IPS-NIHi11 (cell line): ENCODE measurements at places on chromosomes 16 and 17.

DNA sequence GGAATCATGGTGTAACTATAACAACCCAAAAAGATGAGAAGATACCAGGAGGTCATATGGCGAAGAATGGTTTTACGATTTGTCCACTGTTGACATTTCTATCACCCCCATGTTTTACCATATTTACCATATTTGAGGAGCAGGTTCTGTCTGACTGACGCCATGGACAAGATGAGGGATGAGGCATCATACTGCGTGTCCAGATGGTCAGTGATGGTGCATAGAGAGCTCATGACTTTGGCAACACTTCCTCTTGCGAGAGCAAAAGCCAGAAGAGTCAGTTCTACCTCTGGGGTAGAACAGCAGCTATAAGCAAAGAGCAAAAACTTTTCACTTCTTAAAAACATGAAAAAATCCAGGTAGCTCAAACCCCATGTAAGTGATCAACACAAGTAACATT lies 38.3 kb downstream of the ZZEF1 start:
- DNase-seq, result no peak

DNA sequence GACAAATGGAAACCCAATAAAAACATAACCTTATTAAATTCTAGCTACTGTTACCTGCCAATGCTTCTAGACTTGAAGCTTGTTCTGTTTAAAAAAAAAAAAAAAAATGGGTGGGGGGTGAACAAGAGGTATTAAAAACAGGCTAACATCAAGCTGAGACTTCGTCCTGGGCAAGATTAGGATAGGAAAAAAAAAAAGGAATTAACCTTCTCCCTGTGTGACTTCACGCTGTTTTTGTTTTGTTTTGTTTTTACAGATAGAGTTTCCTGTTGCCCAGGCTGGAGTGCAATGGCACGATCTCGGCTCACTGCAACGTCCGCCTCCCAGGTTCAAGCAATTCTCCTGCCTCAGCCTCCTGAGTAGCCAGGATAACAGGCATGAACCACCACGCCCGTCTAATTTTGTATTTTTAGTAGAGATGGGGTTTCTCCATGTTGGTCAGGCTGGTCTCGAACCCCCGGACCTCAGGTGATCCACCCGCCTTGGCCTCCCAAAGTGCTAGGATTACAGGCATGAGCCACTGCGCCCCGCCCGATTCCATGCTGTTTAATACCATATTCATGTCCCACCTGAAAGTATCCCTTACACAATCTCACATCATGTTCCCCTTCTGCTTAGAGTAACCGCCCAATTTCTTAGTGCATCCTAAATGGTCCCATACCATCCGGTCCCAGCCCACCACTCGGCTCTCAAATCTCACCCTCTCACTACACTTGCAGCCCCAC lies 2.2 kb downstream of the USP31 start:
- DNase-seq, result no peak

DNA sequence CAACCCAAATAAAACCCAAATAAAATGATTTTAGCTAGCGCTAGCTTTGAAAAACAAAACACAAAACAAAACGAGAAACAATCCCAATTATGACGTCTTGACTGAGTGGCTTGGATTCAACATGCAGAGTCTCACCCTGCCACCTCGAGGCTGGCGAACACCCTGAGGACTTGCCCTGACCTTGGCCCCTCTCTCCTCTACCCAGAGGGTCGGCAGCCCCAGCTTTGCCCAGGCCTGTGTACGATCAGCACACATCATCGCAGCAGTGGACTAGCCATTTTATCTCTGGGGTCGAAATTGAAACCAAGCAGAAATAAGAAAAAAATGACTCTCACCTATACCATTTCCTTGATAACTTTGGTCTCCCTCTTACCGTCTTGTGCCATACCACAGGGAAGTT lies 4.9 kb downstream of the JMJD6 start:
- DNase-seq, result no peak

GRCh38 chr17:44556832-44557606 lies at the start of gene FZD2:
FZD2 (plus strand) TSS chr17:44557484; CDS start chr17:44557689, 205 bp downstream.
- peak; percentile 89 for DNase-seq

DNA sequence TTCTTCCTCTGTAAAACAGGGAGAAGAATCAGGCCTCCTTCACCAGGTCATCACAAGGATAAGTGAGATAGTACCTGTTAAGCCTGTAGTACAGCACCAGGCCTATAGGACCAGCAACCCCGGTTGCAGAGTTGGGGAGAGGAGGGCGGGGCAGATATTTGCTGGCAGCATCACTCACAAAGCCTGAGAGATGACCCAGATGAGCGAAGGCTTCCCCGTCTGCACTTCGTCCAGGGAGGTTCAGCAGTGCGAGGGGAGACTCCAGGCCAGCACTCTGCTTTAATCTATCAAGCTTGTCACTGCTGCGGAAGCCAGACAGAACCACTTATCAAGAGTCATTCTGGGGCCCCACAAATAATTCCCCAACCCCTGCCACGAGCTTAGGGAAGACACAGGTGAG lies 15.8 kb upstream of the RBBP6 start:
- no peak for DNase-seq

- DNase-seq, result no peak
These were observed 313.8 kb downstream of the SOX9 start for GRCh38 chr17:72434581-72434980.

- DNase-seq, result no peak
These were observed 271.4 kb upstream of the MAF start for GRCh38 chr16:79871906-79872305.

GRCh38 chr16:4511441-4512082 lies 27.0 kb downstream of the CDIP1 start:
- DNase-seq, result peak; percentile 86

DNA sequence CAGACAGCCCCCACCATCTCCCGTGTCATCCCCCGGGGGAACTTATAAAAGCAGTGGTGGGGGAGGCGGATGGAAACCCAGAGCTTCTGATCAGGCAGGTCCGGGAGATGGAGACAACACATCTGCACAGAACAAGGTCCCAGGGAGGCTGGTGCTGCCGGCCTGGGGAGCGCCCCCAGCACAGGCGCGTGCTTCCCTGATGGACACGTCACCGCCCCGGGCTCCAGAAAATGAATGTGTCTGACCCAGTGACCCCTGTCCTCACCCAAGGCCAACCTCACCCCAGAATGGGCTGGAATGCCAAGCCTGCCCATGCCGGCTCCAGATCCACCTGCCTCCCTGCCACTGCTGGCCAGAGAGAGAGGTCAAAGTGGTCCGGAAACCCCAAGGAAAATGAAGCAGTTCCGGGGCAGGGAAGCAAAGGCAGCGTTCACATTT lies 12.5 kb downstream of the SLC7A5 start:
- DNase-seq, result no peak

DNA sequence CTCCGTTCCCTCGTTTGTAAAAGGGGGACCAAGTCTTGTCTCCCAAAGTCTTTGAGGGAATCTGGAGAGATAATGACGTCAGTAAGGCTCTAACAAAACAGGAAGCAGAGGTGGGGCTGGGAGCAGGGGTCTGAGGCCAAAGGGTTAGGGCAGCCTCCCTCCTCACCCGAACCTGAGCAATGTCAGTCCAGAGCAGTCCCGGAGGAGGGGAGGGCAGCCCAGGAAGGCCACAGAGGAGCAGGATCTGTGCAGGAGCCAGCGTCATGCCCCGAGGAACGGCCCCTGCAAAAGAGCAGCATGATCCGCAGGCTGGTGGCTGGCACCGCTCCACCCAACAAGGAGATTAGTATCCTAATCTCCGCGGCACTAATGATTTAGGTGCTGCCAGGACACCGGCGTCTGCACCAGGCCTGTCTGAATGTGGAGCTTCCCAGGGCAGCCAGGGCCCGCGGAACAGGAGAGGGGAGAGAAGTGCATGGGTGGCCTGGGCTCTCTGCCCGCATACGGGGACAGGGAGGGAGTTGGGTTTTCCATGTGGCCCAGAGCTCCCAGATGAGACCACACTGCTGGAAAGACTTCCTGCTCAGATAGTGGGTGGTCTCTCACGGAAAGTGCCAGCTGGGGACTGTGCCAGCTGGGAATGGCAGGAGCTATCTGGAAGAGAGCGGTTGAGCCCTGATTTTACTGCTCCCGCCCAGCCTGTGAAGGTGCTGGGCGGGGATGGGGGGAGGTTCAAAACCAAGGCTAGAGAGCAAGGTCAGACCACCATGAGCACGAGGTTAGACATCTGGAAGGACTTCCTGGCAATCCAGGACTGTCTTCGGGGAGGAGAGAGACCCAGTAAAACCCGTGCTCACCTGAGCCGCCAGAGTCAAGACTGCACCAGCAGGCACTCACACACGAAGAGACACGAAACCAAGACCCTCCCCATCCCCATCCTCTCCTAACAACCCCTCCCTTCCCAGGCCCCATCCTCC lies 11.0 kb upstream of the KRT17 start:
- DNase-seq, result peak; percentile 48

- no peak for DNase-seq
These were observed 394.3 kb downstream of the CDH13 start for GRCh38 chr16:83021045-83021444.

DNA sequence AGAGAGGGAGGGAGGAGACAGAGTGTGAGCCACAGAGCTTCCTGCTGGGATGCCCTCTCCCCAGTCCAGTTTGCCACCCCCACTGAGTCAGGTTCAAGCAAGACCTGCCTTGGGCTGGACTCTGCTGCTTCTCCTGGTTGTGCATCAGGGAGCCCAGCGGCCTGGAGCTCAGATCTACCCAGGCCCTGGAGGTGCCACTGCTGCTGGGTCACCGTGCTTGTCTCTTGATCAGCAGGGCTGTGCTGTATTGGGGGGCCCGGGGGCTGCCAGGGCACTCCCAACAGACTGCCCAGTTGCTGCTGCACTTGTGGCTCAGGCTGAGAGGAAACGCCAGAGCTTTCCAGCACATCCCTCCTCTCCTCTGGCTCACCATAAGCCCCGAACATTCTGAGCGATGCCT lies 8.9 kb downstream of the TLE7 start:
- no peak for DNase-seq

- DNase-seq, result no peak
These were observed 399.7 kb downstream of the NPIPA8 start for GRCh38 chr16:17936766-17937402.

DNA sequence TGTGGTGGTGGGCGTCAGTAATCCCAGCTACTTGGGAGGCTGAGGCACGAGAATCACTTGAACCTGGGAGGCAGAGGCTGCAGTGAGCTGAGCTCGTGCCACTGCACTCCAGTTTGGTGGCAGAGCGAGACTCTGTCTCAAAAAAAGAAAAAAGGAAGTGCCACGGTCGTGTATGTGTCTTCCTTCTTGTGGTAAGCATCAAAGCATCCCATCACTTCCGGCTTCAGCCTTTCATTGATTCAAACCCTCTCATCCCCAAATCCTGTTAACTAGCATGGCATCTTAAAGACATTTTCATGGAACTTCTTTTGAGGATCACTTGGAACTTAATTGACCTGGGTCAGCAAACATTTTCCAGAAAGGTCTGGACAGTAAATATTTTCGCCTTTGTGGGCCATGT lies 126.2 kb downstream of the CPPED1 start:
- no peak for DNase-seq

GRCh38 chr16:54431997-54432896 lies 145.7 kb upstream of the IRX3 start:
- no peak for DNase-seq

DNA sequence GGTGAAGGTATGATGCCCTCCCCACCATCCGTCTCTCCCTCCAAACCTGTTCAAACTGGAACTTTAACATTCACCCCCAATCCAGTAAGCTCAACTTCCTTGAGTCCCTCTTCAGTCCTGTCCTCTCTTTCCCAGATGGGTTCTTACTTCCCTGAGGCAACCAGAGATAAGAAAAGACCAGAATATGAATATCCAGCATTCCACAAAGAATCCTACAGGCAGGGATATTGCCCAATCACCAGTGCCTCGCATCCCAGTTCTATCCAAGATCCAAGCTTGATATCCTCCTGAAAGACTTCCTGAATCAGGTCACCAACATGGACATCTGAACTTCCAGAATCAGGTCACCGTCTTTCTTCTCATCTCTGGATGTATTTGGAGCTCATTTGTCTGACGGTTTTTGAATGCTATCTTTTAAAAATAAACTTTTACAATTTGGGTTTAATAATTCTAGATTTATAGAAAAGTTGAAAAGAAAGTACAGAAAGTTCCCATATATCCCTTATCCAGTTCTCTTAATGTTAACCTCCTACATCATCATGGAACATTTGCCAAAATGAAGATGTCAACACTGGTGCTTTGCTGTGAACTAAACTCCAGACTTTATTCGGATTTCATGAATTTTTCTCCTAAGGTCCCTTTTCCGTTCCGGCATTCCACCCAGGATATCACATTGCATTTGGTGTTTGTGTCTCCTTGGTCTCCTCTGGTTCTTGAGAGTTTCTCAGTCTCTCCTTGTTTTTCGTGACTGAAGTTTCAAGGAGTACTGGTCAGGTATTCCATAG lies 13.7 kb upstream of the COL1A1 start:
- no peak for DNase-seq

- no peak for DNase-seq
These were observed 7.1 kb downstream of the GLYR1 start for GRCh38 chr16:4839942-4840341.

- DNase-seq, result no peak
These were observed 9.5 kb downstream of the DLX4 start for GRCh38 chr17:49978501-49978900.

DNA sequence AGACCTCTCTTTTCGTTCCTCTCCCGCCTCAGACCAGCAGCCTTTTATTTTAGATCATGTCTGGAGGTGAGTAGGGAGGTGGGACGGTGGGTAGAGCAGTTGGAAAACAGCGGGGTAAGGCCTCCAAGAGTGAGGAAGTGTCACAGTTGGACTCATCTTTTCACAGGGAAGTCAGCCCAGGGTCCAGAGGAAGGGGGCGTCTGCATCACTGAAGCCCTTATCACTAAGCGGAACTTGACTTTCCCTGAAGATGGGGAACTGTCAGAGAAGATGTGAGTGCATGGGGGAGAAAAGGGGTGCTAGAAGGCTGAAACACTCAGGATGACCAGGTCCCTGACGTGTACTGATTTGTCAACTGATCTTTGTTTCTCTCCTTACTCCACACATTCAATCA lies 461 bp downstream of the LRRC46 start:
- no peak for DNase-seq

DNA sequence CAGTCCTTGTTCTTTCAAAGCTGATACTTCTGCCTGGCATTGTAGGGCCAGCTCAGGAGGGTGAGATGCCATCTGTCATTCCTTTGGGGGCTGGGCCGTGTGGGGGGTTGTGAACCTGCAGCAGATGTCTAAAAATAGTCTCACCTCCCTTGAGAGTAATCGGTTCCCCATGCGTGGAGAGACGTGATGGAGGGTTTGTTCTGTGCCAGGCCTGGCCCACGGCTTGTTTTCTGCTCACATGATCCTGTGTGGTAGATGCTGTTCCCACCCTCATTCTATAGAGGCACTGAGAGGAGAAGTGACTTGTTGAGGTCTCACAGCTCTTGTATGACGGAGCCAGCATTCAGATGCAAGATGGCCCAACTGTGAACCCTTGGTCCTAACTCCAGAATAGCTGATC lies 4.6 kb downstream of the IRF8 start:
- DNase-seq, result no peak

- no peak for DNase-seq
These were observed 290.3 kb downstream of the SOX9 start for GRCh38 chr17:72411124-72411563.

DNA sequence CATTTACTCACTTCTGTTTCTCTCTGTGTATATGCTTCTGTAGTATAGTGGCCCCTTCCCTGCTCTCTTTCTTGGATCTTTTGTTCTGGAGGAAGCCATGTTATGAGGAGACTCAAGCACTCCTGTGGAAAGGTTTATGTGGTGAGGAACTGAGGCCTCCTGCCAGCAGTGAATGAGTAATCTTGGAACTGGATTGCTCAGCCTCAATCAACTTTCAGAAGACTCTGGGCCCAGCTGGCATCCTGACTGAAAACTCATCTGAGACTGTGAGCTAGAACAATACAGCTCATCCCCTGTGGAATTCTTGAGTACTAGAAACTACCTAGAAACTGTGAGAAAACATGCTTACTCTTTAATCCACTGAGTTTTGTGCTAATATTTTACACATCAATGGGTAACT lies 133.1 kb upstream of the ZKSCAN2 start:
- DNase-seq, result no peak

GRCh38 chr16:16868727-16869126 lies 489.8 kb downstream of the NPIPA7 start:
- no peak for DNase-seq
